ENCODE measurements at places on chromosomes 1 and 21.

DNA sequence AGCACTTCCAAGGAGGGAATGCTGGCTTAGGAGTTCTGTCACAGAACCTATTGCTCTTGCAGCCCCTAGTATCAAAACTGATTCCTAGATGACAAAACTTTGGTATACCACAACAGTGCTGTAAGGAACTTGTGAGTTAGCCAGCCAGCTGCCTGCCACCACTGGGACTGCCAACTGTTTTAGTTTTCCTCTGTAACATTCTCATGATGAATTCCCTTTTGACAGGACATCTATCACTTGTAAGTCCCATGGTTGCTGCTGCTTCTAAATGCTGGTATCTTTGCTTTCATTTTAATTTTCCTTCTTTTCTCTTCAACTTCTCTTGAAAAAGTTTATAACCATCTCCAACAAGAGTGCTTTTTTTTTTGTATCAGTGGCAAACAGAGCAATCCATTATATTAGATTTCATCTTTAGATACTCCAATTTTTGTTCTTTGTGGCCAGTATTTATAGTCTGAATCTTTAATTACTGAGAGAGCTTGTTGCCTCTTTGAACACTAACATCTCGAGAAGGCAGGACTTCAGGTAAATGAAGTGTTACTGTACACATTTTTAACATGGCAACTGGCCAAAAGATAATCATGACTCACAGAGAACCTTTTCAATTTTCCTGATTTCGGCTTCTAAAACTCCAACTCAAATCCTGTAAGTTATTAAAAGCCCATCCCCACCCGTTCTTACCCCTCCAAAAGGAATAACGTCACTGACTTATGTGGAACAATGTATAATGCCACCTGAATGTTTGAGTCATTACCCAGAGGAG lies 19.8 kb downstream of the DBT start:
- no peak for DNase-seq

DNA sequence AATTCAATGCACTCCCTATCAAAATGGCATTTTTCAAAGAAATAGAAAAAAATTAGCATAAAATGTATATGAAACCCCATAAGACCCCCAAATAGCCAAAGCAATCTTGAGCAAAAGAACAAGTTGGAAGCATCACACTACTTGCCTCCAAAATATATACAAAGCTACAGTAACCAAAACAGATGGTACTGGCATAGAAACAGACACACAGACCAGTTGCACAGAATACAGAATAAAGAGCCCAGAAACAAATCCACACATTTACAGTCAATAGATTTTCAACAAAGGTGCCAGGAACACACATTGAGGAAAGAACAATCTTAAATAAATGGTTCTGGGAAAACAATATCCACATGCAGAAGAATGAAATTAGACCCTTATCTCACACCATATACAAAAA lies 350.8 kb downstream of the DSCAM start:
- no peak for DNase-seq

GRCh38 chr21:43348801-43349261 lies 78.1 kb downstream of the SIK1 start:
- no peak for DNase-seq

- DNase-seq = no peak
Observed at GRCh38 chr1:100249155-100249536, 488 bp downstream of the DBT start.

DNA sequence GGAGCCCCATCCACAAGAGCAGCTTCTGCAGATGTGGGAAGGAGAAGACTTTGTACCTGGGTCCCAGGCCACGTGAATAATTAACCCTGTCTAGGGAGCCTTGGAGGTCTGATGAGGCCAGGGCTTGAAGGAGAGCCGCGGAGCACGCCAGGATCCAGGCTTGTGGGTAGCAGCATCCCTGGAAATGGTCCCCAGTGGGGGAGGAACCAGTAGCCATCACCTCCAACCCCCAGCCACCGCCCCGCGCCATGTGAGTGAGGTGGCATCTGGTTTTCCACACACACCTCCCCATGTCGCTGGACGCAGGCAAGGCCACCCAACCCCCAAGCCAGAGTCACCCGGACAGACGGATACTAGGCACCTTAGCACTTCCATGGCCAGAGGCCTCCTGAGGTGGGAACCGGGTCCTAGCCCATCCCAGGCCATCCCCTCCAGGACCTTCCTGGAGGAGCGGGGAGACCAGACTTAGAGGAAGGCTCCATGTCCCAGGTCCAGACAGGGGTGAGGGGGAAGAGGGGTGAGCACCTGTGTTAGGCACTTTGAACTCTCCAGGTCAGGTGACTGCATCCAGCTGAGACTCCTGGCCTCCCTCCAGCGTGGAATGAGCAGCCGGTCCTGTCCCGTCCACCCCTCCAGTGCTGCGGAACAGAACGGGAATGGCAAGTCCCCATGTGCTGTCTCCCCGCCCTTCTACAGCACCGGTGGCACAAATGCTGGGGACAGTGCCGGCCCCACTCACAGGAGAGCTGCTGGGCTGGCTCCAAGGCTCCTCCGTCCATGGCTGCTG lies 53.2 kb downstream of the RIPK4 start:
- DNase-seq = no peak

Measured in activated CD4-positive, alpha-beta T cell treated with anti-CD3 and anti-CD28 coated beads, Interleukin-2, Interleukin-4, amounts not matched to agents 100 ng/mL and 50 ng/mL, durations not matched to agents 16 hours and 8 hours (primary cell).